Right ventricle myocardium inferior (tissue), 1 donor: ENCODE measurements at places on chromosomes 7 and 10.

GRCh38 chr10:130362308-130362761, 226.1 kb downstream of the GLRX3 start:
- DNase-seq, result peak; percentile 58

GRCh38 chr10:56123247-56123646, 237.8 kb downstream of the ZWINT start:
- no peak for DNase-seq

- DNase-seq, result no peak
Measured at GRCh38 chr10:115879372-115880089, 393.5 kb downstream of the GFRA1 start.

DNA sequence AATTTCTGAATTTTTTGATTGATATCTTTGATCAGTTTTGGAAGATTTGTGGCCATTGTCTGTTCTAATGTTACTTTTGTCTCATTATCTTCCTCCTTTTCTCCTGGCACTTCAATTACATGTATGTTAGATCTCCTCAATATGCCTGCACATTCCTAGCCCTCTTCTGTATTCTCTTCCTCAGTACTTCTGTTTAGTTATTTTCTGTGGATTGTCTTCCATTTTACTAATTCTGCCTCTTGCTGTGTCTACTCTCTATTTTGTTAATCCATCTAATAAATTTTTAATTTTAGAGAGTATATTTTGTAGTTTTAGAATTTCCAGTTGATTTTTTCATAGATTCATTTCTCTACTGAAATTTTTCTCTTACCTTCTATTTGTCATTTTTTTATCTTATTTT, 137.1 kb downstream of the INSYN2A start:
- DNase-seq, result no peak

DNA sequence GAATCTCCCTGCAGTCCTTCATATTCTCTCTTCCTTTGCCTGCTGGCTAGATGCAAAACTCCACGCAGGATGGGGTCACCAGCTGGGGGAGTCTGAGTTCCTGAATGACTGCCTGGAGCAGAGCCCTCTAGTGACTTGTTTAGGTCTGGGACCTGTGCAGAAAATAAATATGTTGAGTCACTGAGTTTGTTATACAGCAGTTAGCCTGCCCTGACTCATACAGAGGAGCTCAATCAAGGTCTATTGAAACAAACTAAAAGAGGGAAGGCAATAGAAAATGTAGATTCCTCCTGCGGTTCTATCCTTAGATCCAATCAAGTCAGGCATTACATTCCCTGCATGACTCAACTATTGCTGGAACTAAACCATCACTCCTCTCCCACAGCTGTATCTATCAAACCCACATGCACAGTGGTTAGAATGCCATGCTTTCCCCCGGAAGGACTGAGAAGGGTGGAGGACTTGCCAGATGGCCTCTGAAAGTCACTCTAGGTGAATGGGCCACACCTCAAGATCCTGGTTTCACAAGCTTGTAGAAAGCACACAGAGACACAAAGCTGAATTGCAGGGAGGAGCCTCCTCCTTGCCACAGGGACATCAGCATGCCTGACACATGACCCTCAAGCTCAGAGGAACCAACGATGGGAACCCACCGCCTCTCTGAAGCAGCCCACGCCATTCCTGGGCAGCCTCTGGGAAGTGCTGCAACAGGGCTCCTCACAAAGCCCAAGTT, 73.9 kb downstream of the SH3PXD2A start:
- no peak for DNase-seq

- DNase-seq, result no peak
Measured at GRCh38 chr7:96526496-96526895, 183.2 kb downstream of the SEM1 start.

GRCh38 chr10:93204494-93205485, 131.1 kb downstream of the CYP26A1 start:
- no peak for DNase-seq
